ENCODE measurements at places on chromosomes 2 and 18.

GRCh38 chr2:176206136-176206535 is 17.7 kb downstream of the HOXD1 start:
- no peak for DNase-seq

GRCh38 chr2:101310834-101311695 is 2.6 kb upstream of the RNF149 start:
- no peak for DNase-seq

DNA sequence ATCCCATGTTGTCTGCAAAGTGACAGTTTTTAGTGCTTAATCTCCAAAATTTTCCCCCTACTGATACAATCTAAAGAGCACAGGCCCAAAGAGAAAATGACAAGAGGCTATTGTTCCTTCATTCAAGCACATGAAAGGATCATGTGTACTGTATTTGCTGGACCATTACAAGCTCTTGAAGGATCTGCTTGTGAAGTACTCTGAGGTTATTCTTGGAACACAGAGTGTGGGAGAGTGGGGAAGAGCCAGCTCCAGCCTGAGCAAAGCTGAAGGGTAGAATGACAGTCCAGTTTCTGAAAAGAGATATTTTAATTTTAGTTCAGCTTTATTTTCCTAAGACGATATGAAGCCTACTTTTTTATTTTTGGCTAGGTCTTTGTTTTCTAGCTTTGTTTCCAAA is 112.2 kb downstream of the GALNT3 start:
- DNase-seq = no peak

DNA sequence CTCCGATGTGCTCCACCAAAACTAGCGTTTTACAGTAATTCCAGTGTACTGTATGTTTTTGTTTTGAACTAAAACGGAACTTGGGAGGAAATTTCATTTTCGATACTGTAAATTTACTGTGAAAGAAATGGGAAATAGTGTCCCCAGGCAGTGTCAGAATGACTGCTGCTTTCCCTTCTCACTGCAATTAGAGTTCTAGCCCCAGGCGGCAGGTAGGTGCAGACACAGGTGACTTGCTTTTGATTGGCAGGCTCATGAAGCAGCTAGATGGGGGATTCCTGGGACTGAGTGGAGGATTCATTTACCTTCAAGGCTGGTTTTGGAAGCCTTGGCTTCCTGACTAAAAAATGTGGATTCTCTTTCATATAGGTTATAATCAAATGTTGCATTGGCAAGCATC is 27.0 kb downstream of the RPRM start:
- no peak for DNase-seq
